Left lobe of liver (tissue), 2 donors: ENCODE measurements at places on chromosomes 6 and 20.

DNA sequence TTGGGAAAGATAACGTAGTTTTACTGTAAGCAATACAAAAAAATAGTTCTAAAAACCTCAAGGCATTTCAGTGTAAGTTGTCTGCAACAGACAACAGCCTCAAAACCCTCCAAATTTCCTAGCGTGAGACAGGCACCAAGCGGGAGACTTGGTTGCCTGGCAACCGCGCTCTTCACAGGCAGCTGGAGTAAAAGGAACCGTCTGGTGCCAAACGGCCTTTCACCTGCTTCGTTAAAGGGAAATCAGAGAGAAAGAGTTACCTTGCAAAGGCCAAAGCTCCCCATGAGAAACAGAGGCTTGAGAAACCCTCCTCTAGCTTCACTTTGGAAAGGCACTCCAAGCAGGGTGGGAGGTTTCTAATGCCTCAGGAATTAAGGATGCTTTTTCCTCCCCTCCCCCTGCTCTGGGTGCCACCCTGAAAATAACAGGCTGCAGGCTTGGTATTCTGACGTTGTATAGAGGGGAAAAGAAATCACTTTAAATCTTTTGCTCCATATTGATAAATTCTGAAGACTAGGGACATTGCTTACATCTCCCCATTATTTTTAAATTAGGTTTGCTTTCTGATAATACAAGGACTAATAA lies 129.7 kb upstream of the UFL1 start:
- DNase-seq, result no peak

DNA sequence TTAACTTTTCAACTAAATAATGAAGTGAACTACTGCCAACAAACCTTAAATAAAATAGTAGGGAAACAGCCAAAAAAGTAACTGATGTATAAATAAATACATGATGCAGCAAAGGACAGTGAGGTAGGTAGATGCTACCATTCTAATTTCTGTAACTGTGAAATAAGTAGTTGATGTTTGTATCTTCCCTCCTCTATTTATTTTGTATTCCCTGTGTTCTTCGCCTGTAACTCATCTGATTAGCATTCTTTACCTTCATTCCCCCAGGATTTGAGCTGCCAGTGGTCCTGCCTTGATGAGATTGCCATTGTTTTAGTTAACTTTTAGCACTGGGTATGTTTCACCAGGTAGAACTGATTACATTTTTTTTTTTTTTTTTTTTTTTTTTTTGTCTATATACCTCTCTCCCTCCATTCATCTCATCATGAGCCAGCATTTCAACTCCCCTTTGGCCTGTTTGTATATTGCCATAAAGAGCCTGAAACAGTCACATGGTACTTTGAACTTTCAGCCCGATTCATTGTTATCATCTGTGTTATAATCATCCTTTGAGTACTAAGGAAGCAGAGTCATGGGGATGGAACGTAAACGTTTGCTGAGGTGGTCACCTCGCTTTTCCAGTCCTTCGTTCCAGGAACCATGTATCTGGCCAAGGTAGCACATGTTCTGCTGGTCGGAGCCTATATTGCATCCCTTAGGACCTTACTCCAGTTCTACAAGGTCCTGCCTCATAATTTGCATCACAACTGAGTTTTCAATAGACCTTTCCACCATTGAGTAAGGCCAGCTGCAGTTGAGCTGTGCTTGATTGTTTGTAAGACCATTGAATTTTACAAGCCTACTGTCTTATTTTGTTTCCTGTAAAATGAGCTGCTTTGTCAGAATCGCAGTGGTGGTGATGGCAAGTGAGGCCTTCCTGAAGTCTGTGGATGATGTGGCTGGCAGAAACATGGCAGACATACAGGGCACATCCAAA lies 107.6 kb downstream of the JAG1 start:
- DNase-seq, result no peak

- DNase-seq, result no peak
Observed at GRCh38 chr6:73826571-73826970, 130.6 kb downstream of the CD109 start.

DNA sequence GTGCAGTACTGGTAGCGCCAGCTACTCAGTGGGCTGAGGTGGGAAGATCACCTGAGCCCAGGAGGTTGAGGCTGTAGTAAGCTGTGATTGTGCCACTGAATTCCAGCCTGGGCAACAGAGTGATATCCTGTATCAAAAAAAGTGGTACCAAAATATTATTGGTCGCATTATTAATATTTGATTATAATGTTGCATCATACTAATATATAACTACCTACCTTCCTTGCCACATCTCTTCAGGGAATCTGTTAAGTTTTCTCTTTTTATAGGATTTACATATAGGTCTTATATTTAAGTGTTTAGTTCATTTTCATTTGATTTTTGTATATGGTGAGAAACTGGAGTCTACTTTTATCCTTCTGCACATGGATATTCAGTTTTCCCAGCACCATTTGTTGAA lies 66.3 kb upstream of the PHACTR3 start:
- no peak for DNase-seq

DNA sequence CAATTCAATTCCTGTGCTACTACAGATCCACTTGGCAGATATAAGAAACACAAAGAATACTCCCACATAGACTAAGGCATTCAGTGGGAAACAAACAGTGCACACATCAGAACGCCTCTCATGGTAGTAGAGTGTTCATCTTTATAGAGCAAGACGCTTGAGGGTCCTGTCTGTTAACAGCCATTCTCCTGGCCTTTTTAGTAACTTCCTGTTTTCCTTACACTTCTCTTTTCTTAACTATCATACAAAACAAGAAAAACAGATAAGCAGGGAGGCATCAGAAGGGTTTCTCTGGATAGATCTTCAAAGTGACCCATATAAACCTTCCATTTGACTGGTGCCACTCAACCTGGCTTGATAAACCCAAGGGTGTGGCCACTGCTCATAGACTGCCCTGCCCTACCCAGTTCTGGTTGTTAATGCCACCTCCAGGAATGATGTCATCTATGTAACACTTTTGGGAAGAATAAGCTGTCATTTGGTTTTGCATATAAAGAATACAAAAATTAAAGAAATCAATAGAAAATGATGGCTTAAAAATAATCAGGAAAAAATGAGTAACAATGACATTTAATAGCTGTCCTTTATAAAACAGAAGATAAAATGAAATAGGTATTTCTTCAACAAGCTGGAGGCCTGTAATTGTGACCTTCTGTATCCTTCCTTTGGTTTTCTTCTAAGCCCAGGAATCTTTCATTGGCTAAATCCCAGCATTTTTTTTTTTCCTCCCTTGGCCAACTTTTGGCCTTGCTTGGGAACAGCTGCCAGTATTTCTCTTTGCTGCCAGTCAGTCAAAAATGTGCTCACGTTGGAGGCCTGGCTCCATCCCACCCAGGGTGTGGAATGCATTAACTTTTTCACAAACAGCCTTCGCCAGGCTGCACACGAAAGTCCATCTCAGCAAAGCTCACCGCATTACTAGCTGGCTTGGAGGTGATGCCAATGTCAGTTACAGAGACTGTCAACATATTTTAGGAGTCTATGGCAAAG lies 103.5 kb downstream of the GJA10 start:
- DNase-seq, result no peak

- DNase-seq, result no peak
Observed at GRCh38 chr6:30842754-30843610, 41.3 kb upstream of the DDR1 start.

DNA sequence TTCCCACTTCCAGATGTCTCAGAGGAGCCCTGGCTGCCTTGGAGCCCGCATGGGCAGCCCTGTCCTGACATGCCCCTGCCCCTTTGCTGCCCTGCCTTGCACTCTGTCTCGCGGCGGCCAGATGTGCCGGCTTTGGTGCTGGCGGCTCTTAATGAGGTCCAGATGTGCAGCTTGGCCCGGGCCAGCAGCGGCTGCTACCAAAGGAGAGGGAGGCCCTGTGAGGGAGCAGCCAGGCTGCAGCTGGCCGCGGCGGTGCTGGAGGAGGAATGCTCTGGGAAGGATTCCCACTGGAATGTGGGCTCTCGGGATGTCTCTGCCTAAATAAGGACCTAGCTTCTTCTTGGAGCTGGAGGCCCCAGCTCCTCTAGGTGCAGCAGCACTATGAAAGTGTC lies 72.4 kb downstream of the FGD2 start:
- no peak for DNase-seq

DNA sequence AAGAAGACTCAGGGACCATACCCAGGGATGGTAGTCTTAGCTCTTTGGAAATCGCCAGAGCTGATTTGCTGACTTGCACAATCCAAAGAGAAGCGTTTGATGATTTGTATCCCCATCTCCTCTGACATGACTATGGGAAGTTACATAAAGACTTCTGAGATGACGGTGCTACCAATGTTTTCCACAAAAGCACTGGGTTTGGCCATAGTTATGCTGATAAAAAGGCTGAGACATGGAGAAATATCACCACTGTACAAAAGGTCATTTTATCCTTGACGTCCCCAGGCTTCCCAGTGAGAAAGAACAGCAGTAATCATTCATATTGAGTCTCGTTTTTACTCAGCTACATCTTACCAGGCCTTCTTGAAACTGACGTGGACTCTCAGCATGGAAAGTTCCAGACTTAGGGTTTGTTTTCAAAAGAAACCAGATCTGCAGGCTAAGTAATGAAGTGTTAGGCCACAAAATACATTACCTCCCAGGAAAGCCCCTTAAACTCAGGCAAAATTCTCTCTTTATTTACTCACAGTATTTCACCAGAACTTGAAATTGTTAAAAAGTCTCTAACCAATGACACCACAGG lies 370.3 kb upstream of the JARID2 start:
- DNase-seq, result no peak

DNA sequence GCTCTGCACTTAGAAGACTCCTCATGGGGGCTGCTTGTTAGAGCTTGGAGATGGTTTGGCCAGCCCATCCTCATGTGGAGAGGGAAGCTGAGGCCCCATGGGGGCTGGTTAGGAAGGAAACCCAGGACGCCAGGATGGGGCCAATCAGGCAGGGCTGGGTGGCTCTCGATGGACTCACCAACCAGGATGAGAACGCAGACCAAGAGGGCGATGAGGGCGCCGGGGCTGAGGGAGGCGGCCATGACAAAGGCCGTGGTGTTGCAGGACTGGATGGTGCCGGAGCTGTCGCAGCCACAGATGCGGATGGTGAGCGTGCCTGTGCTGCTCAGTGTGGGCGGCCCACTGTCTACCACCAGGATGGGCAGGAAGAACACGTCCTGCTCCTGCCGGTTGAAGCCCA lies 59.7 kb downstream of the CD40 start:
- DNase-seq, result no peak

GRCh38 chr6:98669371-98669770 lies 165.0 kb upstream of the POU3F2 start:
- DNase-seq, result no peak

GRCh38 chr20:50759678-50760077 lies 28.3 kb downstream of the PARD6B start:
- DNase-seq, result peak; percentile 14

GRCh38 chr6:38149531-38149930 lies 330.0 kb downstream of the ZFAND3 start:
- DNase-seq, result no peak

- DNase-seq, result no peak
Observed at GRCh38 chr6:164533045-164533362, 776.4 kb downstream of the C6orf118 start.

- no peak for DNase-seq
Observed at GRCh38 chr6:139967497-139967896, 593.0 kb upstream of the CITED2 start.

DNA sequence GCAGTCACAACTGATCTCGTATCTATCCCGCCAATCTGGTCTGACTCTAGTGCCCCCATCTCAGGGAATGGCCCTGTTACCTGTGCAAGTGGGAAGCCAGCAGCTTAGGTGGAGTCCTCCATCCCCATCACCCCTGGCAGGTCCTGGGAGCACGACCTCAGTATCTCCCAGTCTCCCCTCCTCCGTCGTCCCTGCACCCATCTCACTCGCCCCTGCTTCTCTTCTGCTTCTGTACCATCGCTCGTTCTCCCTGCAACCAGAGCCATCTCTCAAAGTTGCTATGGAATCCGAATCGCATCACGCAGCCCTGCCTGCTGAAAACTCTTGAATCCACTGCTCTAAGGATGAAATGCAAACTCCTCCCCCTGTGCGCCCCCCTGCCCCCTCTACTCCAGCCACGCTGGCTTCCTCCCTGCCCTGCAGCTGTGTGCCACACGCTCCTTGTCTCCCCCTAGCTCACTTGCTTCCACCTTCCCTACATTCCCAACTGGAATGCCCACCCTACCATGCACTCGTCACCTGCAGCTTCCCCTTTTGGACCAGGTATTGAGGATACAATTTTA lies 64.0 kb upstream of the PTGIS start:
- no peak for DNase-seq
